Stimulated activated CD8-positive, alpha-beta memory T cell treated with anti-CD3 and anti-CD28 coated beads, Interleukin-7, amount 100 ng/mL, for 24 hours (primary cell): ENCODE measurements at places on chromosomes 7 and 10.

DNA sequence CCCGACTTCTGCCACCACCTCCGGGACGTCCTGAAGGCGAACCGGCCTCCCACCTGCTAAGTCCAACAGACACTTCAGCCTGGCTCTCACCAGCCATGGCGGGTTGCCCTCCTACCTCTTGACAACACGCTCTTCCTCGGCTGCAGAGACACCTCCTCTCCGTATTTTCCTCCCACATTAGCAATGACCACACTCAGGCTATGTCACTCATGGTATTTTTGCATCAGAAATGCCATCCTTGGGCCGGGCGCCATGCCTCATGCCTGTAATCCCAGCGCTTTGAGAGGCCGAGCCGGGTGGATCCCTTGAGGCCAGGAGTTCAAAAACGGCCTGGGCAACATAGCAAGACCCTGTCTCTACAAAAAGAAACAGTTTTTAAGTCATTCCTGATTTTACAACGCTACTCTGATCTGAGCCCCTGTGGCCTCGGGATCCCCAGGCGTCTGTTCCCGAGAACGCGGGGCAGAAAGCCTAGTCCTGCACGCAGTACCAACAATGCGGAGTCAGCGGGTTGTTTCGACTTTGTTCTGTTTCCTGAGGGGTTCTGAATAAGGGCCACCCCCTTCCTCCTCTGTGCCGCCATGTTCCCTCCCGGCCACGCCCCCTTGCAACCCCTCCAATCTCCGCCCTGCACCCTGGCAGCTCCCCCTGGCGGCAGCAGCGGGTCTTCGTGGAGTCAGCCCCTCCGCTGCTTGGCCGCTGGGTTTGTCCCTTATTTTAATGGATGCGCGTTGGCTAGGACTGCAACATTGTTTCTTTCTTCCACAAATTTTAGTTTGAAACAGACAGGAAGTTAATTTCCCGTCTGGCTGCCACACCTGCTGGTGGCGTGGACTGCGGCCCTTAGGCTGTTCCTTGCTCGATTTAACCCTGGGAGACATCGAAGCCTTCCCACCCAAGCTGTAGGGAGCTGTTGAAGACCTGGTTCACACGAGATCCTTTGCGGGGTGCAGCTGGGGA lies 9.7 kb upstream of the ZFAND2A start:
- DNase-seq: peak; percentile 87

- DNase-seq: no peak
Observed at GRCh38 chr10:29392376-29393021, 103.6 kb downstream of the LYZL1 start.

DNA sequence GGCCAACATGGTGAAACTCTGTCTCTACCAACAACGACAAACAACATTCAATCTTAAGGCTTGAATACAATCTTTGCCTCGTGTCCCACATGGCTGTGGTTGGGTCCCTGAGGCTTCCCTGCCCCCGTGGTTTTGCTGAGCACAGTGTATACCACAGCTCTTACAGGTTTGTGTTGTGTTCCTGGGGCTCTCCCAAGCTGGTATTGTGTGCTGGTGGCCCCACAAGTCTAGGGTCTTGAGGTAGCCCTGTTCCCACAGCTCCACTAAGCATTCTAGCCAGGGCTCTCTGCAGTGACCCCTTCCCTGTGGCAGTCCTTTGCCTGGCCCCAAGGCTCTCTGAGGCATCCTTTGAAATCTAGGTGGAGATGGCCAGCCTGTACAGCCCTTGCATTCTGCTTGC lies 68.0 kb upstream of the CCNY start:
- no peak for DNase-seq

DNA sequence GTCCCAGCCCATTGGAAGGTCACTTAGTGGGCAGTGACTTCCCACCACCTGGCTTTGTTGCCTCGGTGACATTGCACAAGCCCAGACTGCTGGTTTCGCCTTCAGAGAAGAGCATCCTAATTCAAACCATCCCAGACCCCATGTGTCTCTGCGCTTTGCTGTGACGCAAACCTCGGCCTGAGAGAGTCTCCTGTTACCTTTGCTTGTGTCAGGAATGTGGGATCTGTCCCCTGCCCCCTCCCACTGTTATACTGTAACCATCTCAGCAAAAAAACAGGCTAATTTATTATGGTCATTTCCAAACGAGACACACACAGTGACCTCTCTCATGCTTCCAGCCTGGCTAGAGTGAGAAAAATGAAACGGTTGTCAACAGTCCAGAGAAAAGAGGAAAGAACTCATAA lies 25.0 kb upstream of the AQP1 start:
- DNase-seq: no peak

GRCh38 chr10:100963826-100964225 lies 5.5 kb upstream of the SEMA4G start:
- no peak for DNase-seq

DNA sequence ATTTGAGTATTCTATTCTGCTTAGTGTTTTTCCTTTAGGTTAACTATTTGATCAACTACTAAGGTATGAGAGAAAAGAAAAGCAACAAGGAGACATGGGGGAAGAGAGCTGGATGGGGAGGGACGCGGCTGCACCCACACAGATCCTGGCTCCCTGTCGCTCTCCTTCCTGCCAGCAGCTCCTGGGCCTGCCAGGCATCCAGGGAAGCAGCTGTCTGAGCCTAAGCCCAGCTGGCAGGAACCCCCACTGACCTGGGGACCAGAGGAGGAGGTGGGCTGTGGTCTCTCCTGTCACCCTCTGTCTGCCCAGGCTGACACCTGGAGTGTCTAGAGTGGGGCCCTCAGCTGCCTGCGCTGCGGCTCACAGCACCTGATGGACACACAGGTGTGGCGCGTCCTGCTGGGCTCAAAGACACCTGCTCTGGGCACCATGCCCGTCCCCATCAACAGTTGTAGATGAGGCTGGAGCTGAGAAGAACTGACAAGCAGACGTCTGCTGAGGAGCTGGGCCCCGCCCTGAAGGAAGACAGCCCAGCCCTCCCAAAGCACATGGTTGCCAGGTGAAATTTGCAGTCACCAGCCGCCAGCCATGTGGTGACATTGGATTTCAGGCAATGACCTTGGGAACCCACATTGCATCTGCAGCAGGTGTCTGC lies 207.9 kb downstream of the PLXNA4 start:
- DNase-seq: no peak

DNA sequence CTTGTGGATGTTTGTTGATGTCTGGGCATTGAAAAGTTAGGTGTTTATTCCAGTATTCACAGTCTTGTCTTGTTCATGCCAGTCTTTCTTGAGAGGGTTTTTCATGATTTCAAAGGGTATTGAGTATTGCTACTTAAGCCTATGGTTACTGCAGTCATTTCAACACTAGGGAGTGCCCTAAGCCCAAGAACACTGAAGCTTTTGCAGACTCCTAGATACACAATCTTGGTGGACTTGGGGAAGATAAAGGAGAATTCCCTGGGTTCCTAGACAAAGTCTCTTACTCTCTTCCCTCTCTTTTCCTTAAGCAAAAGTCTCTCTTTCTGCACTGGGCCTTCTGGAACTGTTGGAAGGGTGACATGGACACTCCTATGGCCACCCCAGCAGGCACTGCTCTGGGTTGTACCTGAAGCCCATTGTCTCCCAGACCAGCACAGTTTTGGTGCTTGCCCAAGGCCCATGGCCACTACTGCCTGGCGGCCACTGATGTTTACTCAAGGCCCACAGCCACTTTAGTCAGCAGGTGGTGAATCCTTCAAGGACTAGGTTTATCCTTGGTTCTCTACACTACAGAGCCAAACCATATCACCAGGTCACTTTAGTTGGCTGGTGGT lies 24.9 kb downstream of the SAMD9 start:
- DNase-seq: no peak

- no peak for DNase-seq
Observed at GRCh38 chr10:84946904-84947303, 618.5 kb downstream of the CCSER2 start.

DNA sequence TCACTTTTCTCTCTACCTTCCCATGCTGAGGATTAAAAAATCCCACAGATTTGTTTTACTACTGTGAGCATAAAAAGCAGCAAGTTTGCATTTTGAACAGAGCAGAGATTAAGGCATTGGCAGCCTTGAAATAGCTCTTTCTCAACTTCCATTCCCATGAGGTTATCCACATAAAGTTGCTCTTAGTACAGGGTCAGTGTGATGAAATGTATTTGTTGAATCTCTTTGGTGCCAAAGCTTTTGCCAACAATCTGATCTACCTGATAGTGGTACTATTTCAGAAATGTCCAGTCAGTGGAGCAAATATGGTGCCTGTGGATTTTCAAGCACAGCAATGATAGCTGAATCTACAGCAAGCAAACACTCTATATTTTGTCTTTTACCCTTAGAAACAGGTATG lies 254.8 kb downstream of the INHBA start:
- no peak for DNase-seq

DNA sequence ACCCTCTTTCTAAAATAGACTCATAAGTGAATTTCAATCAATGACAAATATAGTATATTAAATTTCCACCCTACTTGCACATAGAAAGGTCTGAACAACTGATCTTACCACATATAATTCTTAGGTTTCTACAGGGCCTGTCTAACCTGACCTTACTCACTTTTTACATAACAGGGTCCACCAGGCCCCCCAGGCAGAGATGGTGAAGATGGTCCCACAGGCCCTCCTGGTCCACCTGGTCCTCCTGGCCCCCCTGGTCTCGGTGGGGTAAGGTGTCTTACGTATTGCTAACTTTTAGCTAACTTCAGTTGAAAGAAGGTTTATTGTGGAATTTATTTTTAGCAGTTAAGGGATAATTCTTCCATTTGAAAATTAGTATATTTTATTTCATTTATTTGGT lies 5.3 kb downstream of the COL1A2 start:
- no peak for DNase-seq

DNA sequence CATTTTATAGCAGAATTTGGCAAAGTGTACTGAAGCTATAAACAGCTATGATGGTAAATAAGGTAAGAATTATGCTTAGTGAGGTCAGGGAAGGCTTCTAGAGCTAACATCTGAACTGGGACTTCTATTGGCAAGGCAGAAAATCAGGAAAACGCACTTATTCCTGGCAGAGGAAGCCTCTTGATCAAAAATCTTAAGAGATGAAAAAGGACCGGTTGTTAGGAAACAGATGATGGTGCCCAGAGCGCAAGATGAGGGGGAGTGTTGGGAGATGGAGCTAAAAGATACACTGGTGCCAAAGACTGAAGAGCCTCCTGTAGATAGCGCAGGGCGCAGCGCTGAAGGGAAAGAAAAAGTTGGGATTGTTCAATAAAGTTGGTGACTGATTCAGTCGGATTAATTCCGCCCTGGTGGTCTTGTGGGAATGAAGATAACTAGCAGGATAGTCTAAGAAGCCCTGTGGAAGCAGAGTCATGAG lies 550 bp upstream of the CALU start:
- no peak for DNase-seq

DNA sequence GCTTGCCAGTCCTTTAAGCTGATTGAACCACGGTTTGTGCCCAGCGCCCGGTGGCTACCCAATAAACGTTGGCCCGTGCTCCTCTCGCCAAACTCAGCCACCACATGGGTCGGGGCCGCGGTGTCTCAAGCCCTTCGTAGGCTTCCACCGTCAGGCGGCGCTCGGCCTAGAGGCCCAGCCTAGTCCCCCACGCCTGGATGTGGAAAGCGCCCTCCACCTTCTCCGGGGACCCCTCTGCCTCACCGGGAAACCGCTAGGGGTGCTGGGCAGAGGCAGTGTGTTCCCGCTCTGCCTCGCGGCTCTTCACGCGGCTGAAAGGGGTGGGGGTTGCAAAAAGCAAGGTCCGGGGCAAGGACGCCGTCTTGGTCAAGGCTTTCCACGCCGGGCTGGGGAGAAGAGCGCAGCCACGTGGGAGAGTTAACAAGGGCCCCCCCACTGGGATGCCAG lies 29.8 kb downstream of the LEP start:
- DNase-seq: no peak

DNA sequence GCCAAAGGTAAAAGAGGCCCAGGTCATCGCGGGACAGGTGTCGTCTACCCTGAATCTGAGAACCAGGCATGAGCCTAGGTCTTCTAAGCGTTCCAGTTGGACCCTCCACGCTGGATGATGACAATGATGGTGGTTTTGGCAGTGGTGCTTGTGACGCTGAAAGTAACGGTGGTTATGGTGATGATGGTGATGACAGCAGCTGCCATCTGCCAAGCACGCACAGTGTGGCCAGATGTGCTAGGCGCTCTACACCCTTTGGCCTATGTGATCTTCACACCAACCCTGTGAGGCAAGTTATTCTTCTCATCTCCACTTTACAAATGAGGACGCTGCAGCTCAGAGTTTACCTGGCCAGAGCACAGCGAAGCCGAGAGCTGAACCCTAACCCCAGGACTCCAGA lies 93.9 kb downstream of the FAM53B start:
- DNase-seq: no peak

GRCh38 chr10:78802431-78802830 lies 266.3 kb upstream of the ZMIZ1 start:
- no peak for DNase-seq

GRCh38 chr10:133283931-133284330 lies 7.3 kb upstream of the ADAM8 start:
- no peak for DNase-seq

DNA sequence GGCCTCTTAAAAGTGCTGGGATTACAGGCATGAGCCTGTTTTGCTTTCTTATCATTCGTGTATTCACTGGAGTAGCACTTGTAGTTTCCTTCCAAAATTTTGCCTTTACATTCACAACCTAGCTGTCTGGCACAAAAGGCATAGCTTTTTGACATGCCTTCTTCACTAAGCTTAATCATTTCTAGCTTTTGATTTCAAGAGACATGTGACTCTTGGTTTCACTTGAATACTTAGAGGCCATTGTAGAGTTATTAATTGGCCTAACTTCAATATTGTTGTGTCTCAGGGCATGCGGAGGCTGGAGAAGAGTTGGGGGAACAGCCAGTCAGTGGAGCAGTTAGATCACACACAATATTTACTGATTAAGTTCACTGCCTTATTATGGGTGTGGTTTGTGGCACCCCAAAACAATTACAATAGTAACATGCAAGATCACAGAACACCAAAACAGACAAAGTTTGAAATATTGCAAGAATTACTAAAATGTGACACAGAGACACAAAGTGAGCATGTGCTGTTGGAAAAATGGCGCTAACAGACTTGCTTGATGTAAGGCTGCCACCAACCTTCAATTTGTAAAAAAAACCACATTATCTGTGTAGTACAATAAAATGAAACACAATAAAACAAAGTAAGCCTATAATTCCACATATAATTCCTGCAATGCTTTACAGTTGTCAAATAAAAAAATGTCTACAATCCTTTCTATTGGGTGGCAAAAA lies 43.1 kb downstream of the BRAF start:
- DNase-seq: no peak

DNA sequence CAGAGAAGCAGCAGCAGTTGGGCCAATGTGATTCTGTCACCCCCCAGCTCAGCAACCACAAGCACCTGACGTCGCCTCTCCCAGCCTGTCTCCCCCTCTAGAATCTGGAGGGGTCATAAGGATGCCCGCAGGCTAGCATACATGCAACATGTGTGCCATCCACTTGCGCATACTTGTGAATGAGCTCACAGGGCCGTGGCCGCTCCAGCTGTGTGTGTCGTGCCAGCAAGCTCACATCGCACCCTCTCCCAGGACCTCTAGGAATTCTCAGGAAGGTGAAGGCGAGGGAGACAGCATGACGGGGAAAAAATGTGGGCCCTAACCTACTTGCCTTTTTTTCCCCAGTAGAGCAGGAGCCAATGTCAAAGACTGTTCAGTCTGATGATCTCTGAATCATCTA lies 80.3 kb downstream of the STRA8 start:
- DNase-seq: no peak
